CD4-positive, alpha-beta T cell (primary cell): ENCODE measurements at places on chromosomes 5 and 9.

- no peaks in the 10 kb centered on the region for H3K36me3 ChIP-seq
- DNase-seq = no peak
- H3K4me1 ChIP-seq = no peaks in the 10 kb centered on the region
Observed at GRCh38 chr5:146007989-146008388, 71.6 kb downstream of the SH3RF2 start.

- no peak overlapping the region for H3K27ac ChIP-seq
- H3K36me3 ChIP-seq = no peaks in the 10 kb centered on the region
- no peak for DNase-seq
- H3K27me3 ChIP-seq = no peaks in the 10 kb centered on the region
- no peaks in the 10 kb centered on the region for H3K4me1 ChIP-seq
Observed at GRCh38 chr5:33488558-33489355, 48.0 kb downstream of the TARS1 start.

DNA sequence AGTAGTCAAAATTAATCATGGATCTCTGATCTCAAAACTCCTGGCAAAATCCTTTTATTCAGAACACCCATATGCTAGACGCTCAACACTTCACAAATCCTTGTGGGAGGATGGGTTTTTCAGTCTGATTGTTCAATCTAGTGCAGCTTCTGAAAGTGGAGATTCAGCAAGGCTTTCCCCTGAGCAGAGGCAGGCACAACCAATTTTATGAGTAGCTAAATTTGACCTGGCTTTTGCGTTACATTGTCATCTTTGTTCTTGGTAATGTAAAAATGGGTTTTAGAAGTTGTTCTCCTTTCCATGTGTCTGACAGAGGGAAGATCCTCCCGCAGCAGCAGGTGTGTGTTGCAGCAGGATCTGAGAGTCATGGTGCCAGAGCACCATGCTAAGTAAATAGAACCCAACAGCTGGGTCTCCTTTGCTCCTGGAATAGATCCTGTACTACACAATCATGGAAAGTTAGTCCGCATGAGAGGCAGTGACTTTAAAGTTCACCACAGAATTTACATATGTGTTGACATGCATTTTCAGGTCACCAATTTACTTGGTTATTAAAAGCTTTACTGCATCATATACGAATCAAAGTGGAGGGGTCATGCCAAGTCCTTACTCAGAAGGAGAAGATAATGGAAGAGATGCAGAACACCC, 70.1 kb upstream of the MEF2C start:
- H3K27me3 ChIP-seq = no peaks in the 10 kb centered on the region
- no peak overlapping the region for H3K4me3 ChIP-seq
- H3K4me1 ChIP-seq = no peaks in the 10 kb centered on the region

- DNase-seq = no peak
- no peak overlapping the region for H3K27ac ChIP-seq
- no peaks in the 10 kb centered on the region for H3K27me3 ChIP-seq
- no peaks in the 10 kb centered on the region for H3K36me3 ChIP-seq
- no peak overlapping the region for H3K4me3 ChIP-seq
Observed at GRCh38 chr9:94150890-94151650, 66.8 kb downstream of the PTPDC1 start.

- H3K4me1 ChIP-seq = peaks cover 20% of the 10 kb centered on the region
- no peak overlapping the region for H3K4me3 ChIP-seq
- DNase-seq = no peak
- no peak overlapping the region for H3K27ac ChIP-seq
Observed at GRCh38 chr5:112870966-112871365, 9.9 kb downstream of the SRP19 start.

DNA sequence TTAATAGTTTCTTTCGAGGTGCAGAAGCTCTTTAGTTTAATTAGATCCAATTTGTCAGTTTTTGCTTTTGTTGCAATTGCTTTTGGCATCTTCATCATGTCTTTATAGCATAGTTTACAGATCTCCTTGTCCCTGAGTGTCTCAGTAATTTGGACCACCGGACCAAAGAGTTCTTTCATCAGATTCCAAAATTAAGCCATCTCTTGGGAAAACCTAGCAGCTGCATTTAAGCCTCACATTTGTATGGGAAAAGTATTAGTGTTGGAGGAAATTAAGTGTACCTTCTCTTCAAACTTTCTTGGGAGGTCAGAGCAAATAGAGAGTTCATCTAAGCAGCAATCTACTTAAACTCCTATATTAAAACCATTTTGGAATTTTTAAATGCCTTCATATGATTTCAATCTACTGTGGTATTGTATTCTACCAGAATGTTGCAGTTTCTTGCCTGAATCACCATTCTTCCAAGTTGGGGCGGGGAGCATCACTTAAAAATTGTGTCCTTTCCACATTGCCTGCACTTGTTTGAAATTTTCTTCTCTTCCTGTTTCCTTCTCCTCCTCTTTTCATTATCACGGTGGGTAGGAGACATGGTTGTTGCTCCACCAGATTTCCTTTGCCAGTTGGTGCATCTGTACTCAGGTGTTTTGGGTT, 97.3 kb upstream of the DAB2 start:
- DNase-seq = no peak
- no peaks in the 10 kb centered on the region for H3K4me1 ChIP-seq
- no peak overlapping the region for H3K4me3 ChIP-seq
- no peaks in the 10 kb centered on the region for H3K27me3 ChIP-seq

- no peaks in the 10 kb centered on the region for H3K36me3 ChIP-seq
- H3K27ac ChIP-seq = no peak overlapping the region
- no peaks in the 10 kb centered on the region for H3K4me1 ChIP-seq
- H3K4me3 ChIP-seq = no peak overlapping the region
- H3K27me3 ChIP-seq = peaks cover 23% of the 10 kb centered on the region
- no peak for DNase-seq
Observed at GRCh38 chr5:73369278-73369677, 79.3 kb downstream of the FOXD1 start.

DNA sequence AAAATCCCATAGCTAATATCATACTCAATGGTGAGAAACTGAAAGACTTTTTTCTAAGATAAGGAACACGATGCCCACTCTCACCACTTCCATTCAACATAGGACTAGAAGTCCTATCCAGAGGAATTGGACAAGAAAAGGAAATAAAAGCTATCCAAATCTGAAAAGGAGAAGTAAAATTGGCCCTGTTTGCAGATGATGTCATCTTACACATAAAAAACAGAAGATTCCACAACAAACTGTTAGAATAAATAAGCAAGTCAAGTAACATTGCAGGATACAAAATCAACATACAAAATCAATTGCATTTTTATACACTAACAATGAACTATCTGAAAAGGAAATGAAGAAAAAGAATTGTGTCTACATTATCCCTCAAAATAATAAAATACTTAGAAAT, 308.0 kb downstream of the MCTP1 start:
- no peak overlapping the region for H3K27ac ChIP-seq
- no peaks in the 10 kb centered on the region for H3K4me1 ChIP-seq
- no peaks in the 10 kb centered on the region for H3K27me3 ChIP-seq
- DNase-seq = no peak
- H3K36me3 ChIP-seq = no peaks in the 10 kb centered on the region

DNA sequence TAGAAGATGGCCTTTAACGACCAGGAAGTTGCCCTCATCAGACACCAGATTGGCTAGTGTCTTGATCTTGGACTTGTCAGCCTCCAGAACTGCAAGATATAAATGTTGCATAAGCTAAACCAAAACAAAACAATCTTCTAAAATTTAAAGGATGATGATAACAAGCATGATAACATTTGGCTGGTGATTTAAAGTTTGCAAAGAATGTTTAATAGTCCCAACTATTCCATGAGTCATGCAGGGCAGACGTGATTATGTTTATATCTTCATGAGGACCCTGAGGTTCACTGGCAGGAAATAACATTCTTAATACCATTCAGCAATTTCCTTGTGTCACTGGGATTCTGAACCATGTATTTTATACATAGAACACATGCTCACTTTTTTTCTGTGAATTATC, 319.8 kb downstream of the HCN1 start:
- H3K36me3 ChIP-seq = no peaks in the 10 kb centered on the region
- H3K4me3 ChIP-seq = no peak overlapping the region
- no peaks in the 10 kb centered on the region for H3K27me3 ChIP-seq
- DNase-seq = no peak
- H3K4me1 ChIP-seq = no peaks in the 10 kb centered on the region

DNA sequence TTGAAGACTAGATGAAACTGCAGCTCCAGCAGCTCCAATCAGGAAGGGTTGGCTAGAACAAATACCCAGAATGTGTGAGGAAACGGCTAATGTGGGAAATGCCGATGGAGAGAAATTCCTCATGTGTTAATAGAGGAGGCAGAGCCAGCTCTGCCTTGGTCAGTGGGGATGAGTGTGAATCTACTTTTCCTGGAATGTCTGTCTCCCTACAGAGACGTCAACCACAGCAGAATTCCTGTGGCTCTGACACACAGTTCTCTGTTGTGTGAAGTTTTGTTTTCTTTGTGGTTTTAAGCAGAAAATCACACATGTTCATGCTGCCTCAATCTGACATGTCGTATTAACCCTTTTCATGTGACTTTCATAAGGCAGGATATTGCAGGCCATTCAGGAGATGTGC, 476.6 kb upstream of the WWC1 start:
- no peaks in the 10 kb centered on the region for H3K36me3 ChIP-seq
- H3K27ac ChIP-seq = no peak overlapping the region
- H3K27me3 ChIP-seq = no peaks in the 10 kb centered on the region
- DNase-seq = no peak
- no peaks in the 10 kb centered on the region for H3K4me1 ChIP-seq

- no peak for DNase-seq
- no peak overlapping the region for H3K27ac ChIP-seq
- no peaks in the 10 kb centered on the region for H3K27me3 ChIP-seq
- H3K4me3 ChIP-seq = no peak overlapping the region
- no peaks in the 10 kb centered on the region for H3K4me1 ChIP-seq
Observed at GRCh38 chr5:175855041-175855720, 16.2 kb upstream of the CPLX2 start.

- peaks cover 14% of the 10 kb centered on the region for H3K27me3 ChIP-seq
- H3K4me3 ChIP-seq = no peak within 1 kb of the TSS
- peaks cover 11% of the 10 kb centered on the region for H3K4me1 ChIP-seq
- peak; percentile 86 for DNase-seq
Observed at GRCh38 chr9:114681594-114682332, at the start of gene TEX48. TEX48 (minus strand) TSS chr9:114682192; CDS start chr9:114671723, 10,469 bp downstream.

GRCh38 chr5:77718934-77719610, 57.1 kb downstream of the TBCA start:
- no peaks in the 10 kb centered on the region for H3K27me3 ChIP-seq
- H3K27ac ChIP-seq = no peak overlapping the region
- H3K4me3 ChIP-seq = no peak overlapping the region
- no peaks in the 10 kb centered on the region for H3K36me3 ChIP-seq

GRCh38 chr5:141567513-141568117, 51.2 kb downstream of the DIAPH1 start:
- peaks cover 3% of the 10 kb centered on the region for H3K4me1 ChIP-seq
- no peak overlapping the region for H3K4me3 ChIP-seq
- H3K27ac ChIP-seq = no peak overlapping the region
- H3K27me3 ChIP-seq = no peaks in the 10 kb centered on the region
- no peak for DNase-seq

DNA sequence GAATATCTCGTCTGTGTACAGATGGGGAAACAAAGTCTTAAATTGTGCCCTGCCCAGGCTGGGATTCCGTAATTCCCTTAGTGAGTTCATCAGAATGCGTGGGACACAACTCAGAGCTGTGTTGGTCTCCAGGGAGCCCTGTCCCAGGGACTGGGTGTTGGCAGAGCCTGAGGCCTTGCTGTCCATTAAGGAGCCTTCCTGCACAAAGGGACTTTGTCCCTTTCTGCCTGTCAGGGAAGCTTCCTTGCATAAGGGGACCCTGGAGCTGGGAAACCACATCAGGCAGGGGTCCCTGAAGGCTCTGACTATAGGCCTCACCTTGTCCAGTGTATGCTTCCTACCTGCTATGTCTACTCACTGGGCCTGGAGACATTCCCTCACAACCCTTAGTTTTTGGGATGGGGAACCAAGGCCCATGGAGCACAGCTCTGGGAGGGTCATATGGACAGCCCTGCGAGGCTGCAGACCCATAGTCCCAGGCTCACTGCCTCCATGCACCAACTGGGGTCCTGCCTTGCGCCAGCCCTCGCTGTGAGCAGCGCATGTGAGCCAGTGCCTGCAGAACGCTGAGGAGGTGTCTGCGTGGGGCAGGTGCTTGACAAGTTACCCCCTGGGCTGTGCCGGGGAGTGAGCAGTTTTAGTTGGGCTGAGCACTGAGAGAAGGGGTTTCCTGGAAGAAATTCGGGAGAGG, 1.6 kb downstream of the CARD19 start:
- H3K27me3 ChIP-seq = no peaks in the 10 kb centered on the region
- peak overlapping the region; percentile 64 for H3K4me3 ChIP-seq
- peak overlapping the region; percentile 74 for H3K27ac ChIP-seq
- DNase-seq = no peak

- H3K4me1 ChIP-seq = no peaks in the 10 kb centered on the region
- H3K27me3 ChIP-seq = no peaks in the 10 kb centered on the region
- no peak overlapping the region for H3K27ac ChIP-seq
- H3K4me3 ChIP-seq = no peak overlapping the region
- H3K36me3 ChIP-seq = no peaks in the 10 kb centered on the region
Observed at GRCh38 chr9:93325307-93326035, 126.0 kb upstream of the FAM120A start.

- H3K4me1 ChIP-seq = no peaks in the 10 kb centered on the region
- H3K27ac ChIP-seq = no peak overlapping the region
- DNase-seq = no peak
- H3K4me3 ChIP-seq = no peak overlapping the region
- H3K27me3 ChIP-seq = no peaks in the 10 kb centered on the region
Observed at GRCh38 chr5:83530193-83530592, 58.6 kb downstream of the VCAN start.

DNA sequence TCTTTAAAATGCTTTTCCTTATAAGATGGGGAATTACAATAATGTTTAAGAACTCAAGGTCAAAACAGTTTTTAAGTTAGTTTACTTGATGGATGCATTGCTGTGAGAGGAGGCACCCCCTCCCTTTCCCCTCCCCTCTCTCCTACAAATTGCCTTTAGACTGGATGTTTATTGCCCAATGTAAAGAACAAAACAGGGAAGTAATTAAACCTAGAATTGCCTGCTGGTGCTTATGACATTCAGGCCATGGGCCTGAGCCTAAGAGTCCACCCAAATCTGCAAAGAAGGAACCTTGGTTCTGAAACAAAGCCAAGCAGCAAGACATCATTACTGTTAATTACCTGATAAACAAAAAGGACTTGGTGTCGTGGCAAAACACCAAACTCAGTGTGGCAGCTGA, 630.3 kb downstream of the ISL1 start:
- H3K36me3 ChIP-seq = no peaks in the 10 kb centered on the region
- no peak for DNase-seq
- no peak overlapping the region for H3K27ac ChIP-seq
- H3K4me3 ChIP-seq = no peak overlapping the region

GRCh38 chr5:107602896-107603295, 67.8 kb downstream of the EFNA5 start:
- H3K27me3 ChIP-seq = no peaks in the 10 kb centered on the region
- H3K27ac ChIP-seq = no peak overlapping the region
- H3K36me3 ChIP-seq = no peaks in the 10 kb centered on the region
- no peaks in the 10 kb centered on the region for H3K4me1 ChIP-seq
- no peak overlapping the region for H3K4me3 ChIP-seq

GRCh38 chr5:174453690-174454089, 270.7 kb upstream of the MSX2 start:
- H3K36me3 ChIP-seq = no peaks in the 10 kb centered on the region
- H3K4me3 ChIP-seq = peak overlapping the region; percentile 37
- DNase-seq = no peak
- H3K4me1 ChIP-seq = peaks cover 6% of the 10 kb centered on the region
- no peaks in the 10 kb centered on the region for H3K27me3 ChIP-seq

GRCh38 chr5:172637110-172637580, 3.9 kb upstream of the NEURL1B start:
- no peaks in the 10 kb centered on the region for H3K36me3 ChIP-seq
- peaks cover 16% of the 10 kb centered on the region for H3K4me1 ChIP-seq
- peaks cover 8% of the 10 kb centered on the region for H3K27me3 ChIP-seq
- H3K27ac ChIP-seq = no peak overlapping the region
